ENCODE measurements at places on chromosomes 2 and 18. TPM values are rescaled to one million over a fixed set of nuclear protein-coding genes. Genes with fewer than 3 reads are reported as not detected.

The POTEC gene
- total RNA-seq = not detected

The UGT1A8 gene
- total RNA-seq = not detected

The SCYGR4 gene
- not detected for total RNA-seq

The REG1B gene
- not detected for total RNA-seq

The ATP5MC3 gene
- 334 TPM for total RNA-seq

The ELOA2 gene
- total RNA-seq = not detected

The PSMD14 gene
- 106 TPM for total RNA-seq

The PRKAG3 gene
- total RNA-seq = not detected

GRCh38 chr2:64649013-64649484 lies 4.7 kb downstream of the SERTAD2 start:
- no peak for DNase-seq

GRCh38 chr18:57743008-57743407 lies 60.1 kb downstream of the ATP8B1 start:
- no peak for DNase-seq

DNA sequence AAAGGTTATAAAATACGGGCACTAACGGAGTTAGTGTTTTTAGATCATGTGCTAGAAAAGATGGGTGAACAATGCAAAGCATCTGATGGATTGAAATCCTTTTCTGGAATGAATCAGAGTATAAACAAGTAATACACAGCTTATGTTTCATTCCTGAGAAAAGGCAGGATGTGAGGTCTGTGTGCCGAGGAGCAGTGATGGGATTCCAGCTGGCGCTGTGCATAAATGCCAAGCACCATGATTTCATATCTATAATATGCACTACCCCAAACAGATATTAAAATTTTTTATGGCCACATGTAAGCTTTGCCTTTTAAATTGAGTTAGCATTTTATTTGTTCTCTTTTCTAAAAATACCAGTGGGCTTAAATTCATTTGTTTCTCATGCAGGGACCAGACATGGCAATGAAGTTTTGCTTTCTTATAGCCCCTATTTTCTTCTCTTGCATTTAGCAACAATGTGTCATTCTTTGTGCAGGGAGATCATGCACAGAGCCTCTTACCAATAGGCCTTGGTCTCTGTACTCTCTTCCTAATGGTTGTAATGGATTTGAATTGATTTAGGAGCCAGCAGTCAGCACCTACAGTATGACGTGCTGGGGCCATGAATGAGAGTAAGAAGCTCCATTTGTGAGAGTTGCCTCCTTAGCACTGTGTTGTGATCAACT lies 323.9 kb downstream of the SLC8A1 start:
- no peak for DNase-seq

GRCh38 chr2:109017017-109017416 lies 28.0 kb upstream of the EDAR start:
- peak; percentile 13 for DNase-seq

DNA sequence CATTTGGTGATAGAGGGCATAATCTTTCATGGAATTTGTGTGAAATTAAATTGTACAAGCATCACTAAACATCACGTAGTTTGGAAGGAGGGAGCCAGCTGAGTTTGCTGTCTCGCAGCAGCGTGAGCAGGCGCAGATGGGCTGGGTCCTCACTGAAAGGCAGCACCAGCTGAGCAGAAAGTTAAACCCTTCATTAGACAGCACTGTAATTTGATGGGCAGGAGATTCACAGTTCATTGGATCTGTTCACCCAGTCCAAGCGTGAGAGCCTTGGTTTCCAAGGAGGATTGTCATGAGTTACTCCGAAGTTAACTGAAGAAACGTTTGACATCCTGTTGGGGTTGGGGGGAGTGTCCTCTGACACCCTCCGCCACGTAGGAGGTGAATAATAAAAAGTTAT lies 89.8 kb upstream of the NFATC1 start:
- DNase-seq = no peak

- DNase-seq = peak; percentile 8
Measured at GRCh38 chr2:203470371-203470770, 64.7 kb downstream of the RAPH1 start.

DNA sequence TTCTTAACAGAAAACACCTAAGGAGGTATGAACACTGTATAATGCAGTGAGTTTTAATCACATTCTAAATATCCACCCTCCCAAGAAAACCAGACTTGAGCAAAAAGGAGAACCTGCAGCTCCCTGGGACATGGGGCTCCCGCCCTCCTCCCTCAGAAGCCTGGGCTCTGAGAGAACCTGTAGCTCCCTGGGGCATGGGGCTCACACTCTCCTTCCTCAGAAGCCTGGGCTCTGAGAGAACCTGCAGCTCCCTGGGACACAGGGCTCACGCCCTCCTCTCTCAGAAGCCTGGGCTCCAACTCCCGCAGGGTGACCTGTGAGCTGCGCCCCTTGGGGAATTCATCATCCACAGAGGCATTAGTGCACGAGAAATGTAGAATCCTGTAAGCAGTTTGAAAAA lies 222.9 kb downstream of the SNTG2 start:
- DNase-seq = peak; percentile 58

- DNase-seq = no peak
Measured at GRCh38 chr2:138447889-138448570, 53.5 kb upstream of the SPOPL start.

GRCh38 chr2:75894170-75894569 lies 183.5 kb upstream of the GCFC2 start:
- DNase-seq = no peak

GRCh38 chr18:10297086-10297485 lies 157.3 kb upstream of the APCDD1 start:
- DNase-seq = no peak

- no peak for DNase-seq
Measured at GRCh38 chr2:40445467-40445866, 6.4 kb downstream of the SLC8A1 start.

DNA sequence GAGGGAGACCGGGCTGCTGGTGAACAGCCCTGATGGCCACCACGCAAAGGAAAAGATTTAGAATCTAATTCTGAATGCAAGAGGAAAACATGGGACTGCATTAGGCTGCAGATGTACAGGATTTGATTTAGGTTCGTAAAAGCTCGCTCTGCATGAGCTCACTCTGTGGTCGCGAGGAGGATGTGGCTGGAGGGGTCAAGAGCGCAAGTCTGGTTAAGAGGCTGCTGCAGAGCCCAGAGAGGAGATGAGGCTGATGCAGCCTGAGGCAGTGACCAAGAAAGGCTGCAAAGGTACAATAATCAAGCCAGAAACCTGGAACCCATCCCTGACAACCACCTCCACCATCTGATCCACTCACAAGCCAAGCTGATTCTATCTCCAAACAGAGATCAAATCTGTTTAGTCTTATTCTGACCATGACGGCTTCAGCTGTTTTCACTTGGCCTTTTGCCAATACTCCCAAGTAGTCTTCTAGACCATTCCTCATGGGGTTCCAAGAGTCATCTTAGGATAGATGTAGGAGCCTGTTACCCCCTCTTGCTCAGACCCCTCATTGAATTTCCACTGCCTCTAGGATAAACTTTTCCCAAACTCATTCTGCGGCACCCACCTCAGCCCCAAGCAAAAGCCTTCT lies 58.9 kb upstream of the ARL4C start:
- DNase-seq = no peak

DNA sequence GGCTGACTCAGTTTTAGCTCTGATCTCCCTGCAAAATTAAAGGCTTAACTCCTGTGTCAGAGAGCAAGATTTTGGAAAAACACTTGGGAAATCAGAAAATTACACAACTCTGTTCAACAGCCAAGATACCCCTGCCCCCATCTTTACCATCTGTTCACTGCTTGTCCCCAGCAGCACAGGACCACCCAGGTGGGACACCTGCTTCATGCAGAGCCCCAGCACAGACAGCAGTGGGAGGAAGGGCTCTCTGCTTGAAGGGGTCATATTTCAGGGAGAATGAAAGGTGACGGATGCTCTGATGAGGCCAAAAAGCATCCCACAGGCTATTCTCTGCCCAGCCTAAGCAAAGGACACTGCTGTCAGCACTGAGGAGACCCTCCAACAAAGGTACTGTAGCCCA lies 584.6 kb upstream of the KLHL29 start:
- peak; percentile 19 for DNase-seq

Data from H7 (cell line).